HuH-7.5 (cell line): ENCODE measurements at places on chromosomes 7 and 10.

GRCh38 chr10:9390516-9390915 is 1336.0 kb downstream of the GATA3 start:
- DNase-seq = no peak

- no peak for DNase-seq
Observed at GRCh38 chr10:3935141-3935540, 150.1 kb upstream of the KLF6 start.

DNA sequence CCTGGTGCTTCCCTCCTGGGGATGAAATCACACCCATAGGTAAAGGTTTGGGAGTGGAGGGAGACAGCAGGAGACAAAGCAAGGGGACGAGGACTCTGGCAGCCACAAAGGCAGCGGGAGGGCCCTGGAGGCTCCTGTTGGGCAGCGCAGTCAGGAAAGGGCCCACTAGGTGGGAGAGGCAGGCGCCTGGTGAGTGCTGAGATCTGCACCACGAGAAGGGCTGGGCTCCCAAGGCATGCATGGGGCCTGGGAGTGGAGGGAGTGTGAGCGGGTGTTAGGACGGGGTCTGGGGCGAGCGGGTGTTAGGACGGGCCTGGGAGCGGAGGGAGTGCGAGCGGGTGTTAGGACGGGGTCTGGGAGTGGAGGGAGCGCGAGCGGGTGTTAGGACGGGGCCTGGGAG is 13.0 kb downstream of the GET4 start:
- no peak for DNase-seq

GRCh38 chr7:49773218-49773935 is at the start of gene VWC2:
TSS of gene VWC2 (plus strand) at chr7:49773638. CDS start at chr7:49775436, 1,798 bp downstream.
- DNase-seq = no peak

DNA sequence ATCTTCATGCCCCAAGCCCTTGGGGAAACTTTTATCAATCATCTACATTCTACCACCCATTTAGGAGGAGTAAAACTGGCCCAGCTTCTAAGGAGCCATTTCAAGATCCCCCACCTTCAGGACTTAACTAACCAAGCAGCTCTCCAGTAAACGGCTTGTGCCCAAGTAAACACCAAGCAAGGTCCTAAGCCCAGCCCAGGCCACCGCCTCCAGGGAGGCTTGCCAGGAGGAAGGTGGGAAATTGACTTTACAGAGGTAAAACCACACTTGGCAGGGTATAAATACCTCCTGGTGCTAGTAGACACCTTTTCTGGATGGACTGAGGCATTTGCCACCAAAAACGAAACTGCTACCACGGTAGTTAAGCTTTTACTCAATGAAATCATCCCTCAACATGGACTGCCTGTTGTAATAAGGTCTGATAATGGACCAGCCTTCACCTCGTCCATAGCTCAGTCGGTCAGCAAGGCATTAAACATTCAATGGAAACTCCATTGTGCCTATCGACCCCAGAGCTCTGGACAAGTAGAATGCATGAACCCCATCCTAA is 5.6 kb downstream of the AKR1B15 start:
- DNase-seq = no peak

GRCh38 chr10:113565364-113565763 is 12.5 kb downstream of the HABP2 start:
- no peak for DNase-seq

GRCh38 chr7:43954524-43955228 is 28.4 kb downstream of the UBE2D4 start:
- DNase-seq = peak; percentile 68

DNA sequence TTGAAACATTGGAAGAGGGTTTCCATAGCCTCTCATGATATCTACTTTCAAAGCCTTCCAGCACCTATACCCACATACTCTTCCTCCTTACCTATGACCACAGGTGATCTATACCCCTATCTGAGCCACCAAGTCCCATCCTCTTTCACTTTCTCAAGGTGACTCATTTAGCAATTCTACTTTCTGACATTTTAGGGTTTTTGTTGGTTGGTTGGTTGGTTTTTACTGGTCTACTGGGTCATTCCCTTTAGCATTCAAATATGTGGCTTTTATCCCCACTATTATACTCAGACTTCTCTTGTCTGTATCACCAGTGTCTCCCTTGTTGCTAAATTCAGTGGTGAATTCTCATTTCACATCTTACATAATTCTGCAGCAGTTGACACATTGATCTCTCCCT is 130.4 kb upstream of the STEAP4 start:
- DNase-seq = no peak

- peak; percentile 6 for DNase-seq
Observed at GRCh38 chr10:35635576-35635975, 6.5 kb downstream of the FZD8 start.

- no peak for DNase-seq
Observed at GRCh38 chr7:110417611-110418010, 673.3 kb upstream of the LRRN3 start.

GRCh38 chr10:97916586-97916985 is 66.9 kb downstream of the GOLGA7B start:
- DNase-seq = no peak

DNA sequence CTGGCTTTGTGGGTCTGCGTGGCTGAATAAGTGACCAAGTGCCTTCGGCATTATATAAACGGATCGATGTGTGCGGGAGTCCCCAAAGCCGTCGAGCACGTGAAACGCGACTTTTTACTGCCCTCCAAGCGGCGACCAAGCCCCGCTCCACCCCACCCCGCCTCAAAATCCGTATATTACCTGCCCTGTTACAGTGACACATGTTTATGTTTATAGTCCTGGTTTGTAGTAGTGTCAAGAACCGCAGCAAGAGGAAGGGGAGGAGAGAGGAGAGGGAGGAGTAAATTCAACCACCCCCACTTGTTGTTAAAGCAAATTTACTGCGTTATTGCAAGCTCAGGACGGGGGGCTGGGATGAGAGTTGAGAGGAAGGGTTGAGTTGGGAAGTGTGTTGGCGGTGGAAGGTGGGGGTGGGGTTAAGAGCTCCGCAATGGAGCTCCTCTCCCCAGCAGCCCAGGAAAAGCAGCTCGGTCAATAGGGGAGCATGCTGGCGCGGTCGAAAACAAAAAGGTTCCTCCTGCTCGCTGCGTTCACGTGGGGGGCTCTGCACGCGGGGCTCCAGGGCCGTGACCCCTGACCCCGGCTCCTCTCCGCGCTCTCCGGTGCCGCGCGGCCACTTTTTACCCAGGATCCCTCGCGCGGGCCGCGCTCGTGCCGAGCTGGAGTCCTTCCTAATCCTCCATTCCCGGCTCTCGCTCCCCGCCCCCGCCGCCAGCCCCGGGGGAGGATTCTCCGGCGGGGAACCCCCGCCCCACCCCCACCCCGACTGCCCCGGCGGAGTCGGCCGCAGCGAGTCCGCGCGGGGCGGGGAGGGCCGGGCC is at the start of gene SKIDA1:
SKIDA1 (minus strand) TSS at position 316 of the 821 bp plus-strand sequence. CDS start 7,860 bp downstream, outside the sequence.
- peak; percentile 81 for DNase-seq

- DNase-seq = no peak
Observed at GRCh38 chr10:104580321-104580720, 60.8 kb upstream of the SORCS3 start.

DNA sequence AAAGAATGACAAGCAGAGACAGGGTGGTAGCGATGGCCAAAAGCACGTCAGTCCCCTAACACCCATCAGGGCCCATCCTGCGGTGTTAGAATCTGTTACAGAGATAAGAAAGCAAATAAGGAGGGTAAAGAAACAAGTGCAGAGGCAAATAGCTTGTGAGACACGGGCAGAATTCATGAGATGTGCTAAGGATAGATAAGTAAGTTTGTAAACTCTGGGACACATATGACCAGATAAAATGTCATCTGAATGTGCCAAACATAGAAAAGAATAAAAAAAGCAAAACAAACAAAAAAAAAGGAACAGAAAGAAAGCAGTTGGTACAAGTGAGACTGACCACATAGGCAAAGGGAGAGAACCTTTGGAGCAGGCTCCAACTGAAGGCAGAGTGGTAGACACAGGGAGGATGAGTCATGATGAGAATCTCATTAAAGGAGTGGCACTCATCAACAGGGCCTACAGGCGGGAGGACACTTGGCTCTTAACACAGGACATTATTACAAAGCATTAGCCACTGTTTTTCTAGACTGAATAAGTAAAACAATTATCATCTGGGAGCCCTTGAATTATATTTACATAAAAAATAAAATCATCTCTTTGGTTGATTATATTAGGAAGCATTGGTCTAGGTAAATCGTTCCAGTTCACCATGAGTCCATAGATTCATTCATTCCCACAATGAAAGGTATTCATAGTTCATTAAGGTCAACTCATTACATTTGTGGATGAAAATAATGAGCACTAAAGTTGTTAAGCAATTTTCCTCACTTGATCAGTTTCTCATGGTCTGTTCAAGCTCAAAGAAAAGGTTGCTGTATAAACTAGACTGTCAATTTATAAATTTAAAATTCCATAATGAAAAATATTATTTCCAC is 21.5 kb upstream of the EPHB6 start:
- no peak for DNase-seq

DNA sequence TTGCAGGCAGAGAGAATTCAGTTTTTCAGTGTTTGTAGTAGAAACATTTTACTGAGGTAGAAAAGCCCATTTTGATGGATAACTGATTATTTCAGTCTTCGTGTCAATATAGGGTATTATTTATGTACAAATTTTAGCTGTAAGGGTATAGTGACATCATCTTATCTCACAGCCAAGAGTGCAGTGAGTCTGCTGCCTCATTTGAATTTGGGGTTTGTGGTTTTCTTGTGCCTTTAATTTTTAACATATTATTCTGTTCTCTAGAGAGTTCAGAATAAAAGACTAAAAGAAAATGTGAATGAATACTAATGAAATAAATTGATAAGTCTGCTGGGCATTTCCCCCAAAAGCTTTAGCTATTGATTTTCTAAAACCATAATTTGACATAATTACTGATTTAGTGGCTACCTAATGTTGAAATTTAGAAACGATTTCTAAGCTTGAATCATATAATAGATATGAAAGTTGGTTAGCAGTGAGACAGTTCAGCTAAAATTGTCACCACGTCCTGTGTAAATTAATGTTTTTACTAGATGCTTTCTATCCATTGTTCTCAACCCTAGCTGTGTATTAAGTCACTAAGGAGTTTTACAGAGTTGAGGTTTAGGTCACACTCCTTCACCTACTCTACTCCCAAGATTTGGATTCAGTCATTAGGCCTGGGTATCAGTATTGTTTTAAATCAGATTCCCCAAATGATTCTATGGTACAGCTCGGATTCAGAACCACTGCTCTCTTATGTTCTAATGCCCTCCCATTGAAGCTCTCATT is 37.3 kb downstream of the ACADSB start:
- no peak for DNase-seq

DNA sequence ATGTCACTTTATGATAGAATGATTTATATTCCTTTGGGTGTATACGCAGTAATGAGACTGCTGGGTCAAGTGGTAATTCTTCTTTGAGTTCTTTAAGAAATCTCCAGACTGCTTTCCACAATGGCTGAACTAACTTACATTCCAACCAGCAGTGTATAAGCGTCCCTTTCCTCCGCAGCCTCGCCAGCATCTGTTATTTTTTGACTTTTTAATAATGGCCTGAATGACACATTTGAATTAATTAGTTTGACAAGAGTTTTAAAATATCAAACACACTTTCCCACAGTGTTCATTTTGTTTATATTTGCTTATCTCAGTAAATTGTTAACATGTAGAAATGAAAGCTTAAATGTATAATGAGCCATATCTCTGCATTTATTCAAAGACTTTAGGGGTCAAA is 116.8 kb downstream of the TES start:
- DNase-seq = no peak

- DNase-seq = peak; percentile 58
Observed at GRCh38 chr7:831596-832166, 595 bp upstream of the SUN1 start.

- DNase-seq = no peak
Observed at GRCh38 chr10:61618388-61618961, 44.3 kb upstream of the CABCOCO1 start.

DNA sequence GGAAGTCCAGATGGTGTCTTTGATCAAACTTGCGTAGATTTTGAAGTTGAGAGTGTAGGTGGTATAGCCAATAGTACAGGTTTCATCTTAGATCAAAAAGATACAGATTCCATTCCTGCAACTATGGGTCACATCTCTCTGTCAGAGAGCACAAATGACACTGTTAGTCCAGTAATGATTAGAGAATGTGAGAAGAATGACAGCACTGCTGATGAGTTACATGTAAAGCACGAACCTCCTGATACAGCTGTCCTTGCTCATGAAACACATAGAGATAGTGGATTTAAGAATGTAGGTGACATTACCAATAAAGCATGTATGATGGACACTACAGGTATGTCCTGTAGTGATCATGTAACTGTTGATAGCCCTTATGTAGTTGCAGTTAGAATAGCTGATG is 59.1 kb downstream of the LOXL4 start:
- DNase-seq = no peak

GRCh38 chr10:75994357-75995040 is 563.1 kb downstream of the LRMDA start:
- no peak for DNase-seq

- DNase-seq = no peak
Observed at GRCh38 chr7:142752376-142753225, 3.3 kb downstream of the PRSS1 start.

GRCh38 chr7:27082171-27082570 is 13.6 kb downstream of the HOXA1 start:
- DNase-seq = no peak

DNA sequence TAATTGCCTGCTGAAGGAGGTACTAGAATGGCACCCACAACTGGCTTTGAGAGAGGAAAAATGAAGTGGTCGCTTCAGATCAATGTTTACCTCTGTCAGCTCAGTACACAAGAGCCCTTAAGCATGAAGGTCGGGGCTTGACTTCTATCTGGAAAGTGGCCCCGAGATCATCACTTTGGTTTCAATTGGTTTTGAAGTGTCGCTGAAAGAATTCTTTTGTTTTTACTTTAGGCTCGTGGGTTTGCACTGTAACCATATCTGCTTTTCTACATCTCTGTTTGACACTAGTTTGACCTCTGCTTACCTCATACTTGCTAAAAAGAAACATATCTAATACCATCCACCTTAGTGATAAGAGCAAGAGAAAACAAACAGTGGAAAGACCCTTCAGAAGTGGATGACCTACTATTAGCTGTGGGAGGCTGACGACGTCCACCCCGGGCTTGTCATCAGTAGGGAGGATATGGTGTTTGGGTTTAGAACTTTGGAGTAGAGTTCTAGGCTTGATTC is 361.8 kb downstream of the GATA3 start:
- no peak for DNase-seq

GRCh38 chr7:71220210-71220695 is 88.3 kb downstream of the GALNT17 start:
- no peak for DNase-seq

DNA sequence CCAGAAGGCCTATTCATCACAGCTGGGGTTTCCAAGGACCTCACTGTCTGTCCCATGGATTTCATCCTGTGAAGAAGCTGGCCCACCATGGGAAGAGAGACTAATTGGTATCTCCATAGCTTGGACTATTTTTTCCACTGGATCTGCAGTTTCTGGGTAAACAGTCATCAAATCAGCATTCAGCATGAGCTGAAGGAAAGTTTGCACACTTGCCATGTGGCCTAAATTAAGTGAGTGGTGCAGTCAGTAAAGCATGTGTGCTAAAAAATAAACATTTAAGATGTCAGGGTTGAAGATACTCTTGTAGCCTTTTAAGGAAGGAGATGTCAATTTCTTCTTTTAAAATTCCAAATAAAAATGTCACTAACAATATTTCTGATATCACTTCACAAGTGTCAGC is 381.1 kb upstream of the ZMIZ1 start:
- no peak for DNase-seq

- DNase-seq = no peak
Observed at GRCh38 chr10:103745341-103746247, 109.8 kb downstream of the SH3PXD2A start.
